ENCODE measurements at places on chromosomes 2 and 18.
A peak's percentile ranks its signal among the peaks of the same experiment; 100 is the strongest.

GRCh38 chr2:119671016-119671415 lies 8.0 kb upstream of the TMEM177 start:
- H3K4me1 ChIP-seq: no peaks in the 10 kb centered on the region
- no peaks in the 10 kb centered on the region for H3K27me3 ChIP-seq
- no peak for DNase-seq
- H3K27ac ChIP-seq: no peak overlapping the region

- H3K4me1 ChIP-seq: no peaks in the 10 kb centered on the region
- peaks cover 16% of the 10 kb centered on the region for H3K36me3 ChIP-seq
- H3K27ac ChIP-seq: no peak overlapping the region
- H3K4me3 ChIP-seq: no peak overlapping the region
- no peaks in the 10 kb centered on the region for H3K27me3 ChIP-seq
- no peak for DNase-seq
Observed at GRCh38 chr2:135783439-135783838, 41.8 kb downstream of the UBXN4 start.

DNA sequence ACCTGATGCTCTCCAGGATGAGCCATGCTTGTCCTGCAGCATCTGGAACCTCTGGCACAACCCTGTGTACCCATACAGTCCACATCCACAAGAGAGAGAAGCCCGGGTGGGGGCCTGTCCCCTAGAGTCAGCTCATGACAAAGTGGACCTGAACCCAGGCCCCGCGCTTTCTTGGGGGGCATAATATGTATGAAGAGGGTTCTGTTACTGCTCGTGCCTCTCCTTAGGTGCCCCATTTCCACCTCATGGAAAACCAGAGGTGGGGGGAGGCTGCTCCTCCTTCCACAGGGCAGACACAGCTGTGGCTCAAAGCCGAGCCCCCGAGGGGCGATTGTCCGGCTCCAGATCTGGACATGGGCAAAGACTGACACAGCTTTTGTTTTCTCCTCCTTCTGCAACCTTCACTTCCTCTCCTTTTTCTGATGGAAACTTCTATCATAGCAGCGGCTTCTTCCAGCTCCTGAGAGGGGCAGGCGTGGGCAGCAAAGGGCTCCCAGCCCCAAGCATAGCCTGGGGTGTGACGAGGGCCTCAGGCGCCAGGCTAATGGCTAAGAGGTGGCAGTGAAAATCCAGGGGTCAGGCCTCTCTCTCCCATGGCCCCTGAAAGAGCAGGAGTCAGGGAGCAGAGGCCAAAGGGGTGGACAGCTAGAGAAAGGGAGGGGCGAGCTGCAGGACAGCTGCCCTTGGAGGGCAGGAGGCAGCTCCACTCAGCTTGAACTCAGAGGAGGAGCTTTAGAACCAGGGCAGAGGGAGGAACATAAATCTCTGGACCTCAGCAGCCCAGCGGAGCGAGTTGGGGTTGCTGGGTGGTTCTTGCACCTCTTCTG lies 155.5 kb downstream of the ZFP36L2 start:
- no peaks in the 10 kb centered on the region for H3K36me3 ChIP-seq
- no peak for DNase-seq
- no peaks in the 10 kb centered on the region for H3K27me3 ChIP-seq
- no peak overlapping the region for H3K4me3 ChIP-seq

DNA sequence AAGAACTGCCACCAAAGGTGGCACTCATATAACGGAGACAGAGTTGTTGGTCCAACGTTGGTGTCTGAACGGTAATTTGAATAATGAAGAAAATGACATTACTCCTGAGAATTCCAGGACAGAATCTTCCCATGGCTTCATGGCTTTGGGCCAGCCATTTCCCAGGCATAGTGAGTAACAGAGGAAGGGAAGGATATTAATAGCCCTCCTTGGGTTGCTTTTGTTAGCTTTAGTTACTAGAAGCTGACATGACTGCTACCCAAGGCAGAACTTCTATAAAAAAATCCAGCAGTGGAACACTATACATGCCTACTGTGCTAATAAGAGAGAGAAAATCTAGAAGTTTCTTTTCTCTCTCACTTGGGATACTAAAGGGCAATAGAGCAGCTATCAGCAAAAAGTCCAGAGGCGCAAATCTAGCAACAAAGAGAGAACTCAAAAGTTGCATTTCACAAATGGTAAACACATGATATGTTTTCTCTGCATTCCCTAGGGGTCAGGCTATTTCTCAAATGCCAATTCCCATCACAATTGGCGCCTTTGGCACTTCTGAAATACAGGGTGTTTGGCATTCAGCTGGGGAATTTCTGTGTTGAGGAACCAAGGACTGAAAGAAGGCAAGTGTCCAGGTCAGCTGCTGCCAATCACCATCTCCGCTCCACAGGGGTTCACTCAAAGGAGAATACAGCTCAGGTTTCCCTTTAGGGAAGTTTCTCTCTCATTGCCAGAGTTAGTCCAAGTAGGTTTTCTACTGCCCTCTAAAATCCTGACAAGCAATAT lies 160.8 kb upstream of the KYNU start:
- no peak for DNase-seq
- H3K4me1 ChIP-seq: no peaks in the 10 kb centered on the region
- no peaks in the 10 kb centered on the region for H3K27me3 ChIP-seq
- H3K27ac ChIP-seq: no peak overlapping the region
- no peak overlapping the region for H3K4me3 ChIP-seq
- H3K36me3 ChIP-seq: no peaks in the 10 kb centered on the region

GRCh38 chr2:128817171-128817570 lies 498.5 kb upstream of the HS6ST1 start:
- H3K36me3 ChIP-seq: no peaks in the 10 kb centered on the region
- H3K27me3 ChIP-seq: no peaks in the 10 kb centered on the region
- H3K4me3 ChIP-seq: no peak overlapping the region
- H3K27ac ChIP-seq: no peak overlapping the region

DNA sequence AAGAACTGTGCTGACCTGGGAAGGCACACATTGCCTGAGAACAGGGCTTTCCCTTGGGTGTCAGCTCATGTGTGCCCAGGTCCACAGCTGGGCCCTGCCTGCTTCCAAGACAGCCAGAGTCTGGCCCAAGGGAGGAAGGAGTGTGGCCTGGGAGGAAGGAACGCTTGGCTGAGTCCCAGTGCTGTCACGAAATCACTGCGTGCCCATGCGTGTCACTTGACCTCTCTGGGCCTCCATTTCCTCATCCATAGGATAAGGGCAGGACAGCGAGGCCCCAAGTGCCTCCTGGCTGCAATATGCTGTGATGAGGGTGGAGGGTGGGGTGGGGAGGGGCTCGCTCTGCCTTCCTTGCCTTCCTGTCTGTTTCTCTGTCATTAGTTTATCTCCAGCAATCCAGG lies 642 bp upstream of the KCNK3 start:
- no peak overlapping the region for H3K27ac ChIP-seq
- peak; percentile 88 for DNase-seq
- peaks cover 2% of the 10 kb centered on the region for H3K4me1 ChIP-seq

DNA sequence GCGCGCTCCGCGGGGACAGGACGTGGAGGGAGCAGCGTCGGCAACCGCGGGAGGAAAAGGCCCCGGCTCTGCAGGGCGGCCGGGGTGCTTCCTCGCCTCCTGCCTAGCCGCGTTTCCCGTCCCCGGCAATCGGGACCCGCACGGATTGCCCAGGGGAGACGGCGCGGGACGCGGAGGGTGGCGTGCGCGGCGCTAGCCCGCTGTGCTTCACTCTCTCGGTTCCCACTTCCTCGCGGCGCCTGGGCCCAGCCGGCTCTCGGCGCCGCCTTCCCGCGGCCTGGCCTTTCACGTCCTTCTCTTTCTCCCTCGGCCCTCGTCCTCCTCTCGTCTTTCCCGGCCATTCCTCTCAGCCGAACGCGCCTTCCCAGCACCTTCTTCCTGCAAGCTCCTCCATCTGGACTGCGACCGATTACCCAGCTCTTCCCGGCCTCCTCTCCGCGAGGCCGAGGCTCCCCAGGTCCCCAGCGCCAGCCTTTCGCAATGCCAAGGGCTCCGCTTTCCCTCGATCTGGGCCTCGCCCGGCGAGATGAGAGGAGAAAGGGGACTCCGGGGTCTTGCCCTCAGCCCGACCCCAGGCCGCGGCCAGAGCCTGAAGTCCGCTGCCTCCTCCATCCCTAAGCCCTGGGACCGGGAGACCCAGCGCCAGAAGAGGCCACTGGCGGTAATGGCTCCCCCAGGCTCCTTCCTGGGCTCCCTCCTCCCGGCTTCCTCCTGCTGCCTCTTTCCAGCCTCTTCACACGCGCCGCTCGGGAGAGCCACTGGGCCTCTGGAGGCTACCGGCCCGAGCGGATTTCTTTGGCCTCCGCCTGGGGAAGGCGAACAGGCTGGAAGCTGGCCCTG lies 34.3 kb upstream of the ATP6V1B1 start:
- H3K27me3 ChIP-seq: peaks cover 84% of the 10 kb centered on the region
- no peaks in the 10 kb centered on the region for H3K36me3 ChIP-seq
- H3K27ac ChIP-seq: no peak overlapping the region
- DNase-seq: no peak
- H3K4me3 ChIP-seq: peak overlapping the region; percentile 28

- H3K4me3 ChIP-seq: peak overlapping the region; percentile 56
- H3K27ac ChIP-seq: peak overlapping the region; percentile 78
Observed at GRCh38 chr2:43100362-43100882, 126.0 kb downstream of the ZFP36L2 start.

- no peak for DNase-seq
- H3K4me3 ChIP-seq: no peak overlapping the region
- peaks cover 16% of the 10 kb centered on the region for H3K4me1 ChIP-seq
- no peaks in the 10 kb centered on the region for H3K27me3 ChIP-seq
- peak overlapping the region; percentile 41 for H3K27ac ChIP-seq
Observed at GRCh38 chr2:47056374-47056773, 98.7 kb downstream of the STPG4 start.

GRCh38 chr2:220628252-220628651 lies 943.9 kb downstream of the EPHA4 start:
- no peak overlapping the region for H3K4me3 ChIP-seq
- no peak for DNase-seq
- no peaks in the 10 kb centered on the region for H3K27me3 ChIP-seq
- no peak overlapping the region for H3K27ac ChIP-seq

Data from kidney (tissue), 22 donors.